Pons (tissue), 1 donor: ENCODE measurements at places on chromosomes 4 and X.
A peak's percentile ranks its signal among the peaks of the same experiment; 100 is the strongest.

DNA sequence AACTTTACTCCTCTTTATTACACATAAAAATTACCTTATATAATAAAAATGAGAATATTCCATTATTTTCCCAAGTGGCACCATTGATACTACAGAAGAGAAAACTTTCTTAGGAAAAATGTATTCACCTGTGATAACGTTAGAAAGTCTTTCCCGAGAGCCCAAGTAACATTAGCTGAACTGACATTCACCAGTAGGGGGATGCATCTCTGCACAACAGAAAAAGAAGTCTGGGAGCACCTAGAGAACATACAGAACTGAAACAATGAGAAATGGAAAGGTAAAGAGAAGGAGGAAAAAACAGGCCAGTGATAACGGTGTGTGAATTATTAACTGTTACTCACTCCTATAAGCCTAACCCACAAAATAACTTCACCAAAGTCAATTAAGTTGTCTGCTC lies 423.3 kb downstream of the CENPC start:
- DNase-seq, result no peak

- no peak for DNase-seq
These were observed 58.2 kb upstream of the RBM47 start for GRCh38 chr4:40687676-40688389.

DNA sequence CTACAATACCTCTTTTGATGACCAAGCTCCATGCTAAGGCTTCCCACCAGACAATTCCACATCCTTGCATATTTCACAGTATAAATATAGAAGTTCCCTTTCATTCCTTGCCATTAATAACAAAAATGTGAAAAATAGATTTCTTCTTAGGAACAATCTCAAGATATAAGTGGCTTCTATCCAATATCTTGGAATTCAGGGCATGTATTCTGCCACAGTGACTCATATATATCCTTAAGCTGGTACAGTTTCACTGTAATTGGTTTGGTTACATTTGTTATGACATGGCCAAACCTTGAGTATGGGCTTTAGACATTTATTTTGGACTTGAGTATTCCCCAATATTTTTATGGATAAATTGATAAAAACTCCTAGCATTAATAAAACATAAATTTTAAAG lies 181.7 kb upstream of the DDX53 start:
- DNase-seq, result no peak

- no peak for DNase-seq
These were observed 137.9 kb upstream of the MAP9 start for GRCh38 chr4:155514628-155515027.

DNA sequence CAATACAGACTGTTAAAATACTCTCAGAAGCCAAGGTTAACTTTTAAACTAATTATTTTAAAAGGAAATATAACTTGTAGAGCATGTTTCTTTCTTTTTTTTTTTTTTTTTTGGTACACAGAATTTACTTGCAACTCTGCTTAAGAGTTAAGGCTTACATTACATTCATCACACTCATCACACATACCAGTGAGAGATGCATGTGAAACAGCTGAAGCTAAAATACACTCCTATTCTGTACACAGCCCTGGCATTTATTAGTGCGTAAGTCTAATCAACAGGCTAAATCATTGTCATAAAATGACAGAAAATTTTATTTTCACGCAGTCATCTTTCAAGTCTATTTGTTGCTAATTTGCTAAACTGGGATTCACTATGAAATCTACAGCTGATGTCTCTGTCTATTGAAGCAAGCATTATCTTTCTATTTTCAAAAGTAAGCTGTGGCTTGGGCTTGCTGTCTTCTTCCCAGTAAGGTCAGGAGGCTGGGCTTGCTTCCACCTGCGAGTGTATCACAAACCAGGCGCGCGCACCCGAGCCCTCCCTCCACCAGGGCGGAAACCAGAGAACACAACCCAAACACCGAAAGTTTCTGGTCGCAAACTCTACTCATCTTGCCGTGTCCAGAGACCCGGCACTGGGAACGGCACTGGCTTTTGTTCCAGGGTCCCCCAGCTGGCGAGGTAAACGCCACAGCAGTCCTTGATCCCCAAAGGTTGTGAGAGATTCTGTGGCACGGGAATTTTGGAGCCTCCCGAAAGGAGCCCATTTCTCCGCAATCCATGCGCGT lies 3.9 kb downstream of the MAML3 start:
- DNase-seq, result peak; percentile 53

DNA sequence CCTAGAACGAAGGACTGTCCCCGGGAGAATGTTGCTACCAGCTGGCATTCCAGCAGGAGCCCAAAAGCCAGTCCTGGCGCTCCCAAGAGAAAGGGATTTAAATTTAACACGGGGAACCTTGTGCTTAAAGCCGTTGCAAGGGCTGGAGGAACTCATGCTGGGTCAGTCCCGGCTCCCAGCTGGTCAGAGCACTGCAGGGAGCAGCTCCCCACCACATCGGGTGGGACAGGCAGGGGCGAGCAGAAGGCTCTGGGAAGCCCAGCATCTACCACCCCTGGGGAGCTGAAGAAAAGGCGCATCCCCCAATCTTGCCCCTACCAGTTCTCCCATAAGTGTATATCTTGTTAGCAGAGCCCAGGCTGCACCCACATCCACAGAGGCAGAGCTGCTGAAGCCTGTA lies 15.7 kb downstream of the CFAP99 start:
- DNase-seq, result no peak

DNA sequence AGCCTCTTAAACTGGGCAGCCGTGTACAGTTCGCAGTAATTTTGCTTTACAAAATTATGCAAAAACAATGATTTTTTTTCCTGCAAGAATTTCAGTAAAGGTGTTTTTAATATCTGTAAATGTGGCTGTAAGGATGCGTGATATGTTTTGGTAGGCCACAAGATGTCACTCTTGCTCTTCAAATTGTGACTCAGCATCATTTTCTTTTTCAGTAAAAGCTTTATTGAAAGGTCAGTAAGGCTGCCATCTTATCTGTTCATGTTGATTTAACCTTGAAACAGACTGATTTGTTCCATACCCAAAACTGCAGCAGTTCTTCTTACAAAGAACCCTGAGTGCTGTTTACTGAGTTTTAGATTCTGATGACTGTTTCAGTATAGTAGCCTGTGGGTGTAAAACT lies 39.9 kb downstream of the TXLNG start:
- DNase-seq, result peak; percentile 57

GRCh38 chrX:39672405-39672804 lies 425.4 kb downstream of the BCOR start:
- DNase-seq, result no peak
